ENCODE measurements at places on chromosomes 2 and 18.

DNA sequence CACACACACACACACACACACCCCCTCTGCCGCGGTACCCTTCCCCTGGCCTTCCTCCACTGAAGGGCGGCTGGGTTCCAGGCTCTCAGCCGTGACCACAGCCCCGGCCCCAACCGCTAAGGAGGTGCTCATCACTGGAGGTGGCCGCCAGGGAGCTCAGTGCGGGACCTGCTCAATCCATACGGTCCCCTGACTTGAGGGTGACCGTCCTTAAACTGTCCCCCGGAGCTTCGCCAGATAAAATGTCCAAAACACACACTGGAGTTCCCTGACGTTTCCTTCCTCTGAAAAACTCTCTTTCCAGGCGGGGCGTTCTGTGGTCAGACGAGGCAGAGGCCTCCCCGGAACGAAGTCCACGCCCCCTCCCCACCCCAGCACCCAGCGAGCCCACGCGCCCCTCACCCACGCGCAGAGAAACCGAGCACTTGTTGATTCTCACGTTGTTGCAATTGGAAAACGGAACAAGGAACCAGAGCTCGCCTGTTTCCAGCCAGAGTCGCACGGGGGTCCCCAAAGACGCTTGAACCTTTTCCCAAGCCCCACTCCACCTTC lies 1.4 kb downstream of the MBP start:
- no peak for DNase-seq

- no peak for DNase-seq
These were observed 232.1 kb upstream of the STK17B start for GRCh38 chr2:196403471-196403870.

- no peak for DNase-seq
These were observed 276.1 kb upstream of the HDAC4 start for GRCh38 chr2:239676716-239677452.

DNA sequence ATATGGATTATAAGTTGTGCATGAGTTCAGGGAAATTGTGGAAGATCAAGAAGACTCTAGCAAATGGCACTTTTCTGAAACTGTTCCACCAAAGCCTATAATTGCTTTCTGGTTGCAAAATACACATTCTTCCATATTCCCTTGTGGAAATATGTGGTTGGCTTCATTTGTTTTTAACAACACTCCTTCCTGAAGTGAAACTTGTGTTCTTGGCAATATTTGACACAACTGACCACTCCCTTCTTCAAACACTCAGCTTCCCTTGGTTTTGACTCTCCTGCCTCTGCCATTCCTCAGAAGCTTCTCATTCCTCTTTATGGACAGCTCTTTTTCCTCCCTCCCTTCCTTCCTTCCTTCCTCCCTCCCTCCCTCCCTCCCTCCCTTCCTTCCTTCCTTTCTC lies 192.3 kb downstream of the PMAIP1 start:
- no peak for DNase-seq

GRCh38 chr2:107362993-107363392 lies 463.7 kb upstream of the RGPD4 start:
- DNase-seq, result no peak

DNA sequence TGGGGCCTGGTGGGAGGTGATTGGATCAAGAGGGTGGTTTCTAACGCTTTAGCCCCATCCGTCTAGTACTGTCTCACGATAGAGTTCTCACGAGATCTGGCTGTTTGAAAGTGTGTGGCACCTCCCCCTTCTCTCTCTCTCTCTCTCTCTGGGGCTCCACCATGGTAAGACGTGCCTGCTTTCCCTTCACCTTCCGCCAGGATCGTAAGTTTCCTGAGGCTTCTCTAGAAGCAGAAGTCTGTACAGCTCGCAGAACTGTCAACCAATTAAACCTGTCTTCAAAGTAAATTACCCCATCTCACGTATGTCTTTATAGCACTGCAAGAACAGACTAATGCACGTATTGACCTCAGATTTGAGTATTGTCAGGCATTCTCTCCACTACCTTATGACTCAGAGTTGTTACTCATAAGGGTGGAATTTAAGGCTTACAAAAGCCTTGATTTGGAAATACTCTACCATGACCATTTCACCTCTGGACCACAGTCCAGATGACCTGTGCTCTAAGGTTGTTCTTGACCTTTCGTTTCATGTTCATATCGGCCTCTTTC lies 99.5 kb upstream of the AGAP1 start:
- no peak for DNase-seq

DNA sequence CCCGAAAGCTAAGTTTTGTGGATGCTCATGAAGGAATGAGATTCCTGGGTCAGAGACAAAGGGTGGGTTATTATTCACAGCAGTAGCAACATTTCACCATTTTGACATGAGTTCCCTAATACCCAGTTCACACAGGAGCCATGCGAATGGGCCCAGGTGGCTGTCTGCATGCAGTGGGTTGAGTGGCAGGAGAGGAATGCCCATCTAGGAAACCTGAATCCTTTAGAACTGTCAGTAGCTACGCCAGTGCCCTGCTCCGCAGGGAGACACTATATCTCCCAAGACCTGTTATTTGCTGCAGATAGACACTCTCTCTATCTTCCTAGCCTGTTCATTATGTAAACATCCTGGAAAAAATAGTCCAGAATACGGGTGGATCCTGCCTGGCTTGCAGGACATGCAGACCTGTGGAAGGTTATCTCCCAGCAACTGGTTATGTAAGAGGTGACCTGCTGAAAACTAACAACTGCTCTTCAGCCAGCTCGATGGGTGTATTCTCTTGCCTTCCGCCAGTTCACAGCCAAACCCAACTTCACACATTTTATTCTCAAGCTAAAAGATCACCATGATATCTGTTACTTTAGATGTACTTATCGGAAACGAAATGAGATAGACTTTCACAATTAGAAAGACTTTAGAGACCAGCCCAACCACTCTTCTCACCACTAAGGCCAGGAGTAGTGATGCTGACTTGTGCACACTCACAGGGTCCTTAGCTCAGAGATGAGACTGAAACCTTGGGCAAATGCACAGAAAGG lies 59.1 kb downstream of the MBP start:
- no peak for DNase-seq

DNA sequence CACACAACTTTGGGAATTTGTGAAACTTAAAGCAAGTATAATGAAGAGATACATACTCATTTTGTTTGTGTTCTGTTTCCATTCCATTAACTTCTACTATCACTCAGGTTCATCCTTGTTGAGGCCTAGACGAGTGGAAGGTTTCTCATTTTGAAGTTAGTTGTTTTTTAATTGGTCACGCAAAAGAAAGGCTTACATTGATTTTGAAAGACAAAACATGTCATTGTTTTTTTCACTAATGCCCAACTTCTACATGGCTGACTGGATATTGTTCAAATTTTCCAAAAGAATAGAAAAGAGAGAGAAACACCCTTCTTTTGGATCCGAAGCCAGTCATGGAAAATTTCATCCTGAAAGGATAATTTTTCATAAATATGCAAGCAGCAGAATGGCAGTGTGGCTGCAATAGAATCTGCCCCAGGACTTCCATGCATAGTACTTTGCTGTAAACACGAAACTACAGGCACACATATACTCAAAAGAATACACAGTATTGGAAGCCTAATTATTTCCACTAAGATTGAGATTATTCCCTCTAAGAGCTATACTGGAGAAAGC lies 27.4 kb downstream of the PRKCE start:
- DNase-seq, result no peak

DNA sequence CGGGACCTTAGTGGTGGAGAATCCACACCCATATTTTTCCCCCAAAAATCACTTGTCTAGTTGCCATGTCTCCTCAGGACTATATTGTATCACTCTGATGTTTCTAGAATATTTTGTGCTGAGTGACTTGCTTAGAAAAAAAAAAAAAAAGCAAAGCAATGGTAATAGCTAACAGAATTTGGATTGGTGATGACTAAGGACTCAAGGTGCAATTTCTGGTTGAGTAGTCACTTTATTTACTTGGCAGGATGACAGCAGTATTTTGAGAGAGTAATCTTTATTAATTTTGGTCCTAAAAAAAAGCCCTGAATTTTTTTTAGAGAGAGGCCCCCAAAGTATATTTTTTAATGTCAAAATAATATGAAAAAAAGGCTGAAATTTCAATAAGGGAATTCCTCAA lies 32.8 kb upstream of the MYO3B start:
- no peak for DNase-seq

DNA sequence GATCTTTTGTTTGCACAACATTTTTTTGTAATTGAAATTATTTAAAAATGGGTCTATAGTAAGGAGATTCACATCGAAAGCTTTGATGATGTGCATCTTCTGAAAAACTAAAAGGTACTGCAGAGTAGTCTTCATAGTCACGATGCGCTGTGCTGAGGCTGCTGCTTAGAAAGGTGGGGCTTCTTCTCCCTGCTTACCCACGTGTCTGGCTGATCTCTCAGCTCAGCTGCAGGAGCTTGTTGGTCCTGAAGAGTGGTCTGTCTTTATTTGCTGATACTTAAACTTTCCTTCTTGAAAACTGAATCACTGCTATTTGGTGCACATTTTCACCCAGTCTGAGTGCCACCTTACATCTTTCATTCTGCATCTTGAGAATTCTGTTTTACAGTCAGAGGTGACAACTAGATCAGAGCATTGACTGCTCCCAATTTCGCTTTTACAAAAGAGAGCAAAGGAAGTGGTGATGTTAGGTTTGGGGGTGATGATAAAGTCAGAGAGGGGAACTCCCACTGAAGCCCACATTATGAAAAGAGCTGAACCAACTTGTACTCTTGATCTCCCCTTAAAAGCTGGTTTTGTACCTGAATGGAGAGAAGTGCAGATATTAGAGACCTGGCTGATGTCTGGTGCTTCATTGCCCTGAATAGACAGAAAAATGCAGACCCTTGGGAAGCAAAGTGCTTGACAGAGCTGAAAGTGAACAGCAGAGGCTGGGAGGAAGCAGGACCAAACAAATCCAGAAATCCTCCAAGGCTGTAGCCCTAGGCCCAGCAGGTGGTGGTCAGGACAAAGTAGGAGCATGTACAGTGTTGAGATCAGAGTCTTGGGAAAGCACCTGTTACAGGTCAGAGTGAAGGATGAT lies 984.5 kb downstream of the TSN start:
- DNase-seq, result no peak

DNA sequence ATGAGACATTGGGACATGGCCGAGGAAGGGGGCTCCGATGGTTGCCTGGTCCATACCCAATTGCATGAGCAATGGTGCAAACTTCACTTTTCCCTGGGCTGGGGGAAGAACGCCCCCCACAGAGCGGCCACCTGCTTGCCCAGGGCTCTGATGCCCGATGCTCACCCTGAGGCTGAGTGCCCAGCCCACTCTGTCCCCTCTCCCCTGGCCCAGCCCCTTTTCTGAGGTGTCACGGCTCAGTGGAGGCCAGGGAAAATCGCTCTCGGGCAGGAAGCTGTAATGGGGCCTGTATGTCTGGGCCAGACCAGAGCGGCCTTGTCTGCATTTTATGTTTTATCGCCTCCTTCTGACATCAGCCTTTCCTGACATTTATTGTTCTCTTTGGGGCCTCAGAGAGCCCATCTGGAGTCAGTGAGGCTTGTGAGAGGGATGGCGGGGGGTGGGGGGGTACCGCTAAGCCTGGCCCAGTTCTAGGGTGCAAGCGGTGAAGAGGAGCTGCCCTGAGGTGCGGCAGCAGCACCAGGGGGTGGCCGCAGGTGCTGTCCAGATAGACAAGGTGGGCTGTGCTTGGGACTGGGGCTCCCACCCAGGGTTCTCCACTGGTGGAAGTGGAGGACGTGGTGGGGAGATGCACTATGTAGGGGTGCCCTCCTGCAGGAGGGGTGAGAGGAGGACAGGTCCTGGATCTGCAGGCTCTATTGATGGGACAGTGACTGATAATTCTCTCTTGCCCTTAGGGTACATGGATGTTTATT lies 46.2 kb downstream of the INHBB start:
- no peak for DNase-seq

GRCh38 chr2:85748985-85749875 lies 4.6 kb upstream of the ATOH8 start:
- no peak for DNase-seq

GRCh38 chr2:176558574-176559140 lies 289.4 kb downstream of the MTX2 start:
- DNase-seq, result no peak

All from stimulated activated CD4-positive, alpha-beta T cell treated with anti-CD3 and anti-CD28 coated beads, Interleukin-1b, Interleukin-23, amount 100 ng/mL, for 24 hours (primary cell).